ENCODE measurements at places on chromosomes 13 and 19.

DNA sequence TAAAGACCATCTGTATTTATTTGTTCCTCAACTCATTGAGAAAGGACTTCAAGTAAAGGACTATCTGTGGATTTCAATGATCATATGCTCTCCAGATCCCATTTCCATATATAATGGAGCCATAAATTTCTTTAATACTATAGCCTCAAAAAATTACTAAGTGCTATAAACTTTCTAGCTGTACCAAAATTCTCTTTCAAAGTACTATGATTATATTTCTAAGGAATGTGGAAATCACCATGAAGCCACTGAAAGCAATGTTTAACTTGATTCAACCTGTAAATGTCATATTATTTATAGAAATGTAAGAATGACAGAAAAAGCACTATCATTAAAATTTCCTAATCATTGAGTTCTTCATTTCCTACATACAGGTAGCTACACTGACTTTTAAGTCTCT lies 20.7 kb downstream of the TBC1D4 start:
- DNase-seq, result no peak

DNA sequence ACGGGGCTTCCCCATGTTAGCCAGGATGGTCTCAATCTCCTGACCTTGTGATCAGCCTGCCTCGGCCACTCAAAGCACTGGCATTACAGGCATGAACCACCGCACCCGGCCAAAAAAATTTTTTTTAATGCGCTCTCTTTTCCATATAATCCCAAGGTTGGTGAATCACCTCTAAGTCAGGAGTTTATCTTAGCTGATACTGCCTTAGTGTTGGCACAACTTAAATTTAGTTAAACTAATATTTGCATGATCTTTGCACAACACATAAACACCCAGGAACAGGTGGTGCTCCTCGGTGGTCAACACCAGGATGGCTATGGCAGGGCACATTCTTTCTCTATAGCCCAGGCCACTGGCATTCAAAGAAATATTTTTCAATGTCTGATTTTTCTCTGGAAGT lies 24.1 kb upstream of the PSG7 start:
- DNase-seq, result no peak

- DNase-seq, result no peak
Observed at GRCh38 chr13:25149711-25150110, 22.4 kb downstream of the AMER2 start.

GRCh38 chr13:114007566-114007965 lies 33.7 kb upstream of the C13orf46 start:
- no peak for DNase-seq

GRCh38 chr19:325937-326565 lies 18.5 kb downstream of the MIER2 start:
- DNase-seq, result no peak

DNA sequence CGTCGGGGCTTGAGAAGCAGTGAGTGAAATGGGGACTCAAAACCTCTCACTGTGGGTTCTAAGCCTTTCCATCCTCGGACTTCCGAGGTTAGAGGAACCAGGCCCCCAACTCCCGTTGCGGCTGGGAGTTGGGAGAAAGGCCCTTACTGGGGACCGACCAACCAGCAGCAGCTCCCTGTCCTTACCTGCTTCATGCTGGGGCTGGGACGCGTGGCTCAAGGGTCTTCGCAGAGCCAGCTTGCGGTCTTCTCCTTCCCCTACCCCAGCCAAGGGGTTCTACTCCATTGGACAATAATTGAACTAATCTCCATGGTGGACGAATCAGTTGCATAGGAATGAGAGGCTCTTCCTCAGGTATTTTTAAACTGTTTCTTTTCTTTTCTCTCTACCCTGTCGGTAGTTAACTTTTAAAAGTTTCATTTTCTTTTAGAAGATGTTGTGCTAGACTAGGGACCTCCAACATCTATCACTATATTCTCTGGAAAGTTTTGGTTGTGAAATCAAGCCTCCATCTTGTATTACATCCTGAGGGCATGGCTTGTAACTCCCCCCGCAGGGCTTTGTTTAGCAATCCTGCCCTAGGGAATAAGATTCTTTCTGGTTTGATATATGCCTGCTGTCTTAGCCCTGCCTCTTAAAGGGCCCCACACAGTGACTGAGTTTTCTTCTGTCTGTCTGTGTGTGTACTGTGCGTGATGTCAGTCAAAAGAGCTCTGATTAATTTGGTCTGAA lies 1027.1 kb upstream of the PCDH9 start:
- DNase-seq, result peak; percentile 40

DNA sequence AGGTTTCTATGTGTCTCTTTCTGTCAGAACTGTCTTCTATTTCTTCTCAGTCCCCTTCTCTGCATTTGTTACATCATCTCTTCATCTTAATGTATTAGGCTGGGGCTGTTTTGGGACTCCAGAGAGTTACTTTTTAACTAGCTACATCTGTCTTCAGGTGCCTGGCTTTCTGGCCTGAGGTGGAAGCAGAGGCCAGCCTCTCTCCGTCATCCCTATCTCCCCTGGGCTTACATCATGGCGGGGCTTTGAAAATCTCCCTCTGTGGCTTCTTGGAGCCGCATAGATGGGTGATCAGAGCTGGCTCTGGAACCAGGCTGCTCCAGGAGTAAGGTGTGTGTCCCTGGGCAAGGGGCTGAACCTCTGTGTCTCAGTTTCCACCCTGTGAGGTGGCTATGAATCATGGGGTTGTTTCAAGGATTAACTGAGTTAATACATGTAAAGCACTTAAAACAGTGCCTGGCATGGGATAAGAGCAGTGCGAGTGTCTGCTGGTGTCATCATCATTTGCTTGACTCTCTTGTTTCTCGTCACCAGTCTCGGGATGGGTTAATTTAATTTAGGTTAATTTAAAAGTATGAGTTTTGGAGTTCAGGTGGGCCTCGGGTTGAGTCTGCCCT lies 2.0 kb downstream of the EPN1 start:
- no peak for DNase-seq

GRCh38 chr19:3458229-3459088 lies 21.9 kb downstream of the SMIM24 start:
- DNase-seq, result no peak

GRCh38 chr13:76971215-76971614 lies 20.7 kb upstream of the CLN5 start:
- no peak for DNase-seq

GRCh38 chr19:50285833-50286232 lies 43.3 kb downstream of the KCNC3 start:
- no peak for DNase-seq

GRCh38 chr19:8321067-8321985 lies at the start of the genes NDUFA7 and RPS28:
Gene NDUFA7, minus strand, starts transcription at chr19:8321375. Its CDS starts 17 bp downstream, at chr19:8321358.
Gene RPS28, plus strand, starts transcription at chr19:8321496. Its CDS starts 35 bp downstream, at chr19:8321531.
- DNase-seq, result peak; percentile 94

DNA sequence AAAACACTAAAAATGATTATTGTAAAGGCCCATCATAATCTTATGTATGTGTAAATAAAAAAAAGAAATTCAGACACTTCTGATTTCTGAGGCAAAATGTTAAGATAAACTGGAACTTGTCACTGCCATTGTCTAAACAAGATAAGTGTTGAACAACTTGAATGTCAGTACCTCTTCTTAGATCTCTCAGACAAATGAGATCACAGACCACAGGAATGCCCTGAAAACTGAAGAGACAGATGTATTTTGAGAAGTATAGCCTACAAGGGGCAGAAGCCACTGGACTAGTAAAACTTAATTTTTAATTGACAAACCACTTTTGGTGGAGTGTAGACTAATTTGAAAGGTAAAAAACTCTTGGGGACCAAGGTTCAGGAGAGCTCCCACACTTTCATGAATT lies 375.5 kb upstream of the SLITRK5 start:
- DNase-seq, result no peak

DNA sequence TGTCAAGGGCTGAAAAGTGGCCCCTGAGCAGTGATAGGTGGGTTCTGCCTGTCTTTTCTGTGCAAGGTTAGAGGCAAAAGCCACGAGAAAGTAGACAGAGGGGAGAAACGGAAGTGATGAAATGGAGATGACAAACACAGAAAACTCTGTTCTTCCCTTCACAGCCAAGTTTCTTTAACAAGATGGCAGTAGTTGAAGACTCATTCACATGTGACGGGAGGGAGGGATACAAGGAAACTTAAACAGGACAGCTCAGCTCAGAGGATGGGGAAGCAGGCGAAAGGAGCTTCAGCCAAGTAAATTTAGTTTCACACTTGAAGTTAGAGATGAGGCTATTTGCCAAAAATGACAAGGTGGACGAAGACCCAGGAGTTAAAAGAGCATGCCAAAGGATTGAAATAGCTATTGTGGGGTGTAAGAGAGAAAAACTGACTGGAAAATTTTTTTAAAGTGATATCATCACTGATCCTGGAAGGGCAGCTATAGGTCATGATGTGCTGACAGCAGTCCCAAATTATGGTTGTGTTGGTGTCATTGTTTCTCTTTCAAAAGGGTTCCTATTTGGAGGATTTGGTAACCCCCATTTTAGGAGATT lies 347.9 kb downstream of the EFNB2 start:
- peak; percentile 80 for DNase-seq

- peak; percentile 85 for DNase-seq
Observed at GRCh38 chr19:510606-511100, 3.4 kb downstream of the TPGS1 start.

GRCh38 chr19:27805848-27806247 lies 1407.1 kb downstream of the UQCRFS1 start:
- DNase-seq, result no peak

- no peak for DNase-seq
Observed at GRCh38 chr13:43383498-43384165, 360.2 kb downstream of the DNAJC15 start.

- no peak for DNase-seq
Observed at GRCh38 chr13:59728896-59729545, 434.7 kb downstream of the DIAPH3 start.

DNA sequence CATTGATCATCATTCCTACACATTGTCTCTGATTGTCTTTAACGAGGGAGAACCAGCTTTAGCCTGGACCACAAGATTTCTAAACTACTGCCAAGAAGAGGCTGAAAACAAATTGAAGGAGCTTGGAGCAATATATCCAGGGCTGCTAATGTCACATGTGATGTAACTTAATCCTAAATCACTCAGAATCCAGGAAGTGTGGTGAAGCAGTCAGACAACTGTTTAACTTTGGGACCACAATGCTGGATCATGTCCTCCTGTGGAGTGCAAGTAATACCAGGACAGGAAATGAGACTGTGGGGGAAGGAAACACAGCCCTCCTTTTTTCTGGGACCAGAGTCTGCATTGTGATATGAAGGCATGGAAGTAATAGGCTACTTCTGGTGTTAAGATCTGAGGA lies 430.2 kb downstream of the KCTD12 start:
- peak; percentile 63 for DNase-seq

Data from fibroblast of mammary gland (primary cell).